ENCODE measurements at places on chromosomes 3 and 15.

DNA sequence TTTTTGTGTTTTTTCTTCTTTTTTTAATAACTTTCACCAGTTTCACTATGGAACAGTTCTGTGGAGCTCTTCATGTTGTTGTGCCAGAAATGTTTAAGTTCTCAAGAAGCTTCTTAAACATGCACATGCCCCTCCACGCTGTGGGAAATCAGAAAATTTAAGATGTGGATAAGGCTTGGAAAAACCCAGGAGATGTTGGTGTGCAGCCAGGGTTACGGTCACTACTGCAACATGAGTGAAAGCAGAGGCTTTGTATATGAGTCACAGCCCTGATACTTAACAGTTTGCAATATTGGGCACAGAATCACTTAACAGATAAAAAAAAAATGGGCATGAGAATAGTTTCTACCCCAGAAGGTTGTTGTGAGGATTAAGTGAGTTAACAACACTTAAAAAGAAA is 399.9 kb downstream of the LRTM1 start:
- peaks cover 2% of the 10 kb centered on the region for H3K27me3 ChIP-seq
- no peaks in the 10 kb centered on the region for H3K36me3 ChIP-seq
- H3K27ac ChIP-seq = no peak overlapping the region
- no peak overlapping the region for H3K4me3 ChIP-seq

DNA sequence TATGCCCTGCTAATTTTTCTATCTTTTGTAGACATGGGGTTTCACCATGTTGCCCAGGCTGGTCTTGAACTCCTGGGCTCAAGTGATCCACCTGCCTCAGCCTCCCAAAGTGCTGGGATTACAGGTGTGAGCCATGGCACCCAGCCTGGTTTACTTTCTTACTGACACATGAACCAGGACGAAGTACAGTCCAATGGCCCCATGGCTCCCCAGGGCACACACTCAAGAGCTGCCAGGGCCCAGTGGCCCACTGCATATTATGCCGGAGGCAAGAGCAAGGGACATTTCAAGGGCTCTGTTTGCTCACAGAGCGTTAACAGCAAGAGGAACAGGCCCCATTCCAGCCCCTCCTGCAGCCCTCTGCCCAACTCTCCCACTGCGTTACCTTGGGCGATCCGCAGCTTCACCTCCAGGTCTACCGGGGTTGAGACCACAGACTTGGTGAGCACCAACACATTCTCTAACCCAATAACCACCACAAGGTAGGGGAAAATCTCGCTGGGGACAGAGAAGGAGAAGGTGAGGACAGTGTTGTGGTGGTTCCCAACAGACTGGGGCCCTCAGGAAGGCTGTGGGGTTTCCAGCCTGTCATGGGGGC is 42.8 kb downstream of the PTPN23 start:
- H3K4me1 ChIP-seq = peaks cover 6% of the 10 kb centered on the region
- no peak overlapping the region for H3K4me3 ChIP-seq
- H3K36me3 ChIP-seq = no peaks in the 10 kb centered on the region

DNA sequence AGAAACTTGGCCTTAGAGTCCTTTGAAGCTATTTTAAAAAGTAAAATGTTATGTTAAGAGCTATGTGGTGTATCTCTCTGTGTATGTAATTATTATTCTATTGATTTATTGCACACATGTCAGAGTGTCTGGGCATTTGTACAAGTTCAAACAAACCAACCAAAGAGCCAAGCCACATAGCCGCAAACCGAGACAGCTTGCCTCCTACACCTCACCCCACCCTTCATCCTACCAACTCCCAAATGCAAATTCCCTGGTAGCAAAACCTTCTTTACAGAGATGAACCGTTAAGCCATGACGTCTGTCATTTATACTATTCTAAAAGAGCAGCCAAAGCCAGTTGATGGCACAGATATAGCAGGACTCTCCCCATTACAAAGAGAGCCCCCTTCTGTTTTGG is 332.3 kb downstream of the ERC2 start:
- no peaks in the 10 kb centered on the region for H3K4me1 ChIP-seq
- DNase-seq = no peak
- no peak overlapping the region for H3K4me3 ChIP-seq

GRCh38 chr3:127226946-127227842 is 34.3 kb downstream of the PRR23E start:
- no peak overlapping the region for H3K4me3 ChIP-seq
- peaks cover 48% of the 10 kb centered on the region for H3K36me3 ChIP-seq
- no peak for DNase-seq
- no peak overlapping the region for H3K27ac ChIP-seq
- H3K27me3 ChIP-seq = peaks cover 11% of the 10 kb centered on the region

GRCh38 chr3:128603811-128604775 is 46.5 kb downstream of the RPN1 start:
- H3K27me3 ChIP-seq = peaks cover 4% of the 10 kb centered on the region
- no peaks in the 10 kb centered on the region for H3K4me1 ChIP-seq
- no peaks in the 10 kb centered on the region for H3K36me3 ChIP-seq
- H3K27ac ChIP-seq = no peak overlapping the region

DNA sequence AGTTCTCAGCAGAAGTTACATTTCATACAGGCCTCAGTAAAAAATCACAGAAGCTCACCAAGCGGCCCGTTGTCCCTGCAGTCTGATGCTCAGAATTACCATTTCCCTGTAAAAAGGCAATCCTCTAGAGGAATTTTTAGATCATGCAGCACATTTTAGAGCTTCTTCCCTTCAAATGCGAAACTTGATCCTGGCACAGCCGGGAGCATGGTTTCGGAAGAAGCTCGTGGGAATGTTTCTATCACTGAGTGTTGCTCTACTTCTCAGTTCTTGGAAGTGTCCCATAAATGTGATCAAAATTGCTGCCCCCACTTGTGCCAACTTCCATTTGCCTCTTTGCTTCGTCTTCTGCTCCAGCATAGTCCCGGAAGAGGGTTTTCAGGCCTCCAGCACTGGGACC is 3.8 kb upstream of the H1-8 start:
- H3K27me3 ChIP-seq = peaks cover 2% of the 10 kb centered on the region
- H3K27ac ChIP-seq = no peak overlapping the region
- H3K36me3 ChIP-seq = no peaks in the 10 kb centered on the region
- DNase-seq = no peak
